Endothelial cell (in vitro differentiated cells): ENCODE measurements at places on chromosomes 16 and 17. TPM values are rescaled to one million over a fixed set of nuclear protein-coding genes. Genes with fewer than 3 reads are reported as not detected.
A peak's percentile ranks its signal among the peaks of the same experiment; 100 is the strongest.

ADAD2 gene
- 0.87 TPM for total RNA-seq

- DNase-seq: no peak
- H3K27ac ChIP-seq: no peak overlapping the region
- no peak overlapping the region for H3K4me3 ChIP-seq
- peaks cover 4% of the 10 kb centered on the region for H3K36me3 ChIP-seq
Observed at GRCh38 chr16:69928856-69929400, 22.2 kb upstream of the CLEC18A start.

DNA sequence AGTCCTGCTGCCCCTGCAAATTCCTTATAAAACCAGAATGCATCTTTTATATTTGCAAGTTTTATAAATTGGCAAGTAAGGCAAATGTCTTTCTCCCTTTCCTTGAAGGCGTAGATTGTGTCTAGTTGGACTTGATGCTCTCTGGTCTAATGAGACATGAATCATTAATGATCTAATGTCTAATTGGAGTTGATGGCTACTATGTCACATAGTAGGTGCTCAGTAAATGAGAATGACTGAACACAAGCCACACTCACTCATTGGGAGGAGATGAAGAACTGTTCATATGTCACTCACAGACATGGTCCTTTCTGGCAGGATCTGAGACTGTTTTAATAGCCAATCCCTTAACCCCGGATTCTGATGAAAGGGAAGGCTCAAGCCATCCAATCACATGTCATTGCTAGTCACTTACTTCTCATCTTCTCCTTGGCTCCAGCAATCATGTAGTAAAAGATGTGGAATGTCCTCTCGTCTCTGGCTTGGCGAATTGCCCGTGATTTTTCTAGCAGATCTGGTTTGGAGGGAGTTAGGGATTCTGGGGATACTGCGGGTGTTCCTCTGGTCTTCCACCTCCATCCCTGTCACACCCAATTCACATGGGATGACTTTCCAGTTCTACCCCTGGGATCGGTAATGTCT lies 81.0 kb downstream of the MYH11 start:
- peaks cover 3% of the 10 kb centered on the region for H3K27me3 ChIP-seq
- H3K36me3 ChIP-seq: no peaks in the 10 kb centered on the region
- no peak overlapping the region for H3K4me3 ChIP-seq
- no peak for DNase-seq

DNA sequence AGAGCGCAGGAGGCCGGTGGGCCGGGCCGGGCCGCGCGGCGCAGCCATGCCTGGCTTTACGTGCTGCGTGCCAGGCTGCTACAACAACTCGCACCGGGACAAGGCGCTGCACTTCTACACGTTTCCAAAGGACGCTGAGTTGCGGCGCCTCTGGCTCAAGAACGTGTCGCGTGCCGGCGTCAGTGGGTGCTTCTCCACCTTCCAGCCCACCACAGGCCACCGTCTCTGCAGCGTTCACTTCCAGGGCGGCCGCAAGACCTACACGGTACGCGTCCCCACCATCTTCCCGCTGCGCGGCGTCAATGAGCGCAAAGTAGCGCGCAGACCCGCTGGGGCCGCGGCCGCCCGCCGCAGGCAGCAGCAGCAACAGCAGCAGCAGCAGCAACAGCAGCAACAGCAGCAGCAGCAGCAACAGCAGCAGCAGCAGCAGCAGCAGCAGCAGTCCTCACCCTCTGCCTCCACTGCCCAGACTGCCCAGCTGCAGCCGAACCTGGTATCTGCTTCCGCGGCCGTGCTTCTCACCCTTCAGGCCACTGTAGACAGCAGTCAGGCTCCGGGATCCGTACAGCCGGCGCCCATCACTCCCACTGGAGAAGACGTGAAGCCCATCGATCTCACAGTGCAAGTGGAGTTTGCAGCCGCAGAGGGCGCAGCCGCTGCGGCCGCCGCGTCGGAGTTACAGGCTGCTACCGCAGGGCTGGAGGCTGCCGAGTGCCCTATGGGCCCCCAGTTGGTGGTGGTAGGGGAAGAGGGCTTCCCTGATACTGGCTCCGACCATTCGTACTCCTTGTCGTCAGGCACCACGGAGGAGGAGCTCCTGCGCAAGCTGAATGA lies 606 bp downstream of the THAP11 start:
- DNase-seq: peak; percentile 59
- H3K27ac ChIP-seq: no peak overlapping the region
- peaks cover 13% of the 10 kb centered on the region for H3K27me3 ChIP-seq
- no peaks in the 10 kb centered on the region for H3K36me3 ChIP-seq

BCL6B gene
- total RNA-seq: 271 TPM

- no peak overlapping the region for H3K4me3 ChIP-seq
- H3K36me3 ChIP-seq: no peaks in the 10 kb centered on the region
- peaks cover 7% of the 10 kb centered on the region for H3K4me1 ChIP-seq
- no peak overlapping the region for H3K27ac ChIP-seq
- peaks cover 8% of the 10 kb centered on the region for H3K27me3 ChIP-seq
- DNase-seq: peak; percentile 6
Observed at GRCh38 chr16:68707340-68708152, 29.5 kb upstream of the CDH1 start.

DNA sequence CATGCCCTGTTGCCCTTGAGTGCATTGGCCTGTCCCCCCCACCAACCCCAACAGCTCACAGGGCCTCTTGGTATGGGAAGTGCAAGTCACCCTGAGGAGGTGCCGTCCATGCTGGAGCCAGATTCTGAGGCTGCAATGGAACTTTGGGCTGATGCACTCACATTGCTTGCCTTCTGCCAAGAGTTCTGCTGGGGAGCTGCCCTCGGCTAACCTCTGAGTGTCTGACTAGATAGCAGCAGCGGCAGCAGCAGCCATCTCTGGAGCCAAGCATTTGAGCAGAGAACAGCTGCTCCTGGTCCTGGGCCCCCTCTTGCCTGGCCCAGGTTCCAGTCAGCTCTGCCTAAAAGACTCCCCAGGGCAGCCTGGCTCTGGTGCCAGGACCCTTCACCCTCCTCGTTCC lies 61.5 kb downstream of the GNAO1 start:
- H3K36me3 ChIP-seq: no peaks in the 10 kb centered on the region
- DNase-seq: no peak
- H3K4me3 ChIP-seq: no peak overlapping the region
- no peaks in the 10 kb centered on the region for H3K4me1 ChIP-seq
- H3K27ac ChIP-seq: no peak overlapping the region

- H3K4me1 ChIP-seq: peaks cover 12% of the 10 kb centered on the region
- H3K27me3 ChIP-seq: peaks cover 2% of the 10 kb centered on the region
Observed at GRCh38 chr17:65852911-65853310, 291.5 kb upstream of the AXIN2 start.

GRCh38 chr17:47188271-47188875 lies 722 bp downstream of the CDC27 start:
- H3K4me1 ChIP-seq: peaks cover 15% of the 10 kb centered on the region
- no peak for DNase-seq
- peaks cover 2% of the 10 kb centered on the region for H3K27me3 ChIP-seq

- no peaks in the 10 kb centered on the region for H3K4me1 ChIP-seq
- H3K27me3 ChIP-seq: peaks cover 11% of the 10 kb centered on the region
- H3K4me3 ChIP-seq: no peak overlapping the region
Observed at GRCh38 chr16:88403794-88404581, 21.2 kb downstream of the ZNF469 start.

- H3K36me3 ChIP-seq: peaks cover 3% of the 10 kb centered on the region
- no peak overlapping the region for H3K4me3 ChIP-seq
- no peaks in the 10 kb centered on the region for H3K4me1 ChIP-seq
- H3K27me3 ChIP-seq: peaks cover 6% of the 10 kb centered on the region
- no peak for DNase-seq
Observed at GRCh38 chr17:65028545-65028843, 28.0 kb downstream of the GNA13 start.

DNA sequence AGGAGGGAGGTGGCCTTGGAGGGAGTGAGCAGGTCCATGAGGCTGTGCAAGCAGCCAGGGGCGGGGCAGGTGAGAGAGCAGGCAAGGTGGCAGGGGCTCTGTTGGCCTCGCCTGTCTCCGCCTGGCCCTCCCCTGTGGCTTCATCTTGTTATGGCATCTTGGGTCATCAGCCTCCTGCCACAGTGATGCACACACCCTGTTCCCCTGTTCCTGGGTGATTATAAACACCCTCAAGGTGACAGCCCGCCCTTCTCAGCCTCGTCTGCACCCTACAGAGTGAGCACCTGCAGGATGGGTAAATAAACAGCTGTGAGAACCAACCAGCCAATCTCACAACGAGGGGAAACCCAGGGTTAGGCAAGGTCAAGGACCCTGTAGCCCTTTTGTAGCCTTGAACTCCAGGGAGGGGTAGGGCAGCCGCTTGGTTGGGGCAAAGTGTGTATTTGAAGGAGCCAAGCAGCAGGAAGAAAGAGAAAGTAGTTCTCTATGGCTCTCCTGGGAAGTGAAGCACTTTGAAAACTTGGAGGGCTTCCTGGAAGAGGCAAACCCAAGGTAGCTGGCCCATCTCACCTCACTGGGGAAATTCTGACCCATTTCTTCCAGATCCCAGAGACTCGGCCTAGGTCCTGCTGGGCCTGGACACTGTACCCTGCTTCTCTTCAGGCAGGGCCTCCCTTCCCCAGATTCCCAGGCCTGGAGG lies 60.6 kb downstream of the NT5M start:
- DNase-seq: no peak
- no peaks in the 10 kb centered on the region for H3K4me1 ChIP-seq
- no peaks in the 10 kb centered on the region for H3K36me3 ChIP-seq

SNX20 gene
- not detected for total RNA-seq

BEAN1 gene
- 0.49 TPM for total RNA-seq

GRCh38 chr16:76741623-76742022 lies 449.4 kb upstream of the MON1B start:
- DNase-seq: no peak
- H3K36me3 ChIP-seq: no peaks in the 10 kb centered on the region
- H3K27me3 ChIP-seq: no peaks in the 10 kb centered on the region
- no peak overlapping the region for H3K27ac ChIP-seq

JPT1 gene
- total RNA-seq: 115 TPM

PARD6A gene
- 1.2 TPM for total RNA-seq

- DNase-seq: no peak
- H3K36me3 ChIP-seq: peaks cover 5% of the 10 kb centered on the region
- H3K4me1 ChIP-seq: peaks cover 2% of the 10 kb centered on the region
- peaks cover 4% of the 10 kb centered on the region for H3K27me3 ChIP-seq
- no peak overlapping the region for H3K27ac ChIP-seq
- H3K4me3 ChIP-seq: no peak overlapping the region
Observed at GRCh38 chr17:2563061-2563460, 30.4 kb upstream of the PAFAH1B1 start.

DNA sequence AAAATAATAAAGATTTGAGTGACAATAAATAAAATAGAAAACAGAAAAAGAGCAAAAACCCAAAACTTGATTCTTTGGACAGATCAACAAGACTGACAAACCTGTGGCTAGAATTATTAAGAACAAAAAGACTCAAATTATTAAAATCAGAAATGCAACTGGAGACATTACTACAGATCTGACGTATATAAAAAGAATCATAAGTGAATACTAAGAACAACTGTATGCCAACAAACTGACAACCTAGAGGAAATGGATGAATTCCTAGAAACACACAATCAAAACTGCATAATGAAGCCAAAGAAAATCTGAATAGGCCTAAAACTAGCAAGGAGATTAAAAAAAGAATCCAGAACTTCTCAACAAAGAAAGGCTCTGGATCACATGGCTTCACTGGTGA lies 47.4 kb downstream of the NETO2 start:
- H3K27ac ChIP-seq: no peak overlapping the region
- no peak for DNase-seq
- no peaks in the 10 kb centered on the region for H3K27me3 ChIP-seq
- no peaks in the 10 kb centered on the region for H3K4me1 ChIP-seq
- peak overlapping the region; percentile 21 for H3K4me3 ChIP-seq

DNA sequence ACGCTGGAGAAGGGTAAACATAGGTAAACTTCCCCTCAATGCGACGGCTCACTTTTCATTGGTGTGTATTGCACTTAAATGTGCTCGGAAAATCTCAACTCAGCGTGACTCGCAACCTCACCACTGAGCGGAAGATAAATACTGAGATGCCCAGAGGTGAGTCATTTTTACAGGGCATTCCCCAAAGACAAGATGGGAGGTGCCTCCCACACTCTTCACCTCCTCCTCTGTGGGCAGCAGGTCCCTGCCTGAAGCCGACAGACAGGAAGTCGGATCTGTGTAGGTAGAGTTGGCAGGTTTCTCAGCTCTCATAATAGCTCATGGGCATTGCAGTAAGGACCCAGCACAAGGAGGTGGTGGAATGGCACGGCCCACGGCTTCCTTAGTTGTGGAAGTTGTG lies 274.6 kb upstream of the HSBP1 start:
- no peak for DNase-seq
- no peaks in the 10 kb centered on the region for H3K36me3 ChIP-seq
- H3K27ac ChIP-seq: no peak overlapping the region
- H3K4me1 ChIP-seq: no peaks in the 10 kb centered on the region
- H3K27me3 ChIP-seq: no peaks in the 10 kb centered on the region
- no peak overlapping the region for H3K4me3 ChIP-seq

DNA sequence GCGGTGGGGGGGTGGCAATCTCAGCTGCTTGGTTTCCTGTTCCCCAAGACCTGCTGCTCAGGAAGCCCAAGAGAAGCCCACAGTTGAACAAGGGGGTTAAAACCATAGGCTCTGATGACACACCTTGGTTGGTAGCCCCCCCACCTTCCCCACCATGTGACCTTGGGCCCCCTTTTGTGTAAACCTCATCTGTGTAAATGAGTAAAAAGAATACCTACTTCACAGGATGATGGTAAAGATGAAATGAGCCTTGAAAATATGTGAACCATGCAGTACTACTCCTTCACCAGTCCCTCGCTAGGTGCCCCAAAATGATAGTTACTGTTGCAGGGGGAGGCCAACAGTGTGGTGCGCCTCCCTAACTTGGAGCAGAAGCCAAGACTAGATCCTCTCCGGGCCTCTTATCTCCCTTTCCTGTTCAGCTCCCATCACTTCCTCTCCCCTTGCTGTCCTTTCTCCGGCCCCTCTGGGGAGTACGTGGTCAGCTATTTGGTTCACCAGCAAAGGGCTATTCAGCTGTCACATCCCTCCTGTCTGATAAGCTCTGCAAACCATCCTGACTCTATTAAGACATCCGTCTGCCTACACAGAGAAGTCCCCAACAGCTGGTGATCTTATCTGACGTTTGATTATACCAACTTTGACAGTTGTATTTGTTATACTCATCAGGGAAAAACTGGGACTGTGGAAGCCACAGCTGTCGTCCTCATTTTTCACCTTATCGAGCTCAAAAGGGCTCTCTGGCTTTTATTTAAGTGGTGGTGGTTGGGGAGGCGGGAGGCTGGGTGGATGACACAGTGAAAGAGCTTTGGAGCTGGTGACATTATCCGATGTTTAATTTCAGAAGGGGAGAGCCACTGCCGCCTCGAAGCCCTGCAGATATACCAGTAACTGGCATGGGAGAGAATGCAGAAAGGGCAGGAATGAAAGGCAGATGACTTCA lies 19.9 kb downstream of the DCAKD start:
- peaks cover 16% of the 10 kb centered on the region for H3K36me3 ChIP-seq
- H3K27me3 ChIP-seq: peaks cover 11% of the 10 kb centered on the region
- peak overlapping the region; percentile 76 for H3K4me3 ChIP-seq
- H3K27ac ChIP-seq: peak overlapping the region; percentile 83
- no peak for DNase-seq

GRCh38 chr17:39650121-39650579 lies 13.2 kb downstream of the STARD3 start:
- H3K27ac ChIP-seq: no peak overlapping the region
- H3K27me3 ChIP-seq: peaks cover 4% of the 10 kb centered on the region
- H3K4me1 ChIP-seq: peaks cover 31% of the 10 kb centered on the region
- H3K4me3 ChIP-seq: peak overlapping the region; percentile 29
- H3K36me3 ChIP-seq: peaks cover 4% of the 10 kb centered on the region

KRTAP4-6 gene
- not detected for total RNA-seq
